ENCODE measurements at places on chromosomes 3 and 15.
A peak's percentile ranks its signal among the peaks of the same experiment; 100 is the strongest.

DNA sequence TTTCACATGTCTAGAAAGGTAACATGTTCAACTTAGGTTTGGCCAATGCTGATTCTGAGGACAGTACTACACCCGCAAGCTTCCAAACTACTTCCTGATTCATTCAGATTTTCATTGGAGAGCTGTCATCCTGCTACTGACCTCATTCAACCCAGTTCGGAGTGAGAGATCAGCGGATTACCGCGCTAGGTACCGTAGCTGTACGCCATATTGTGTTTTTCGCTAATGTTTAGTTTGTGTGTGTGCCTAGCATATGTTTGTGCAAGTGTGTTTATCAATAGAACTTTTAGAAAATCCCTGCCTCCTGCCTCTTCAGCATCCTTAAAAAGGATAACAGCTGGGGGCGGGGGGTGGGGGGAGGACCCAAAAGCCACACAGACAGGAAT, 1.1 kb downstream of the ZBTB20 start:
- DNase-seq = peak; percentile 86

DNA sequence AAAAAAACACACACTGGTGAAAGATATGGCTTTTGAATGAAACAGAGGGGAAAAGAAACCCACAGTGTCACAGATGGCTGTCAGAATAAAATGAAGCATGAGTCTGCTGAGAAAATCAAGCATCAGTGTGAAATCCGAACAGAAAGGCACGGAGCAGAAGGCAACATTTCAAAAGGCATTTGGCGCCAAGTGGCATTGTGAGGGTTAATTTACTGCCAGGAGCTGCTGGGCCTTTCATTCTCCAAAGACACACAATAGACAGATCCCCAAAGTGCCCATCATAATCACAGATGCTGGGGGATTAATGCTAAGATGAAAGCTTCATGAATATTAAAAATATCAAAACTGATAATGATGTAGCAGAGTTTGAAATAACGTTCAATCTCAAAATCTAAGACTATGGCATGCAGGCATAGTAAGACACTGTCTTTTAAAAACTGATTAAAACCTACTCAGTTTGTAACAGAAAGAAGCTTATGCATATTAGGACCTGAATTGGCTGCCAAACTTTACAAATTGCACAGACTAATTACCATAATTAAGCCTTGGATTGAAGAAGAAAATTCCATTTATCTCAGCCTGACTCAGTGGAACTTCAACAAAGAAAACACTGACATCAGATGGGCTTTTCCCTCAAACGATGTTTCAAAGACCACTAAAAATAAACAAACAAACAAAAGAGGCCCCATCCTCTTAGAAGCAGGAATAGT, 589.2 kb downstream of the ROBO1 start:
- no peak for DNase-seq

- no peak for DNase-seq
These were observed 1.1 kb upstream of the DNAJC13 start for GRCh38 chr3:132416161-132416560.

DNA sequence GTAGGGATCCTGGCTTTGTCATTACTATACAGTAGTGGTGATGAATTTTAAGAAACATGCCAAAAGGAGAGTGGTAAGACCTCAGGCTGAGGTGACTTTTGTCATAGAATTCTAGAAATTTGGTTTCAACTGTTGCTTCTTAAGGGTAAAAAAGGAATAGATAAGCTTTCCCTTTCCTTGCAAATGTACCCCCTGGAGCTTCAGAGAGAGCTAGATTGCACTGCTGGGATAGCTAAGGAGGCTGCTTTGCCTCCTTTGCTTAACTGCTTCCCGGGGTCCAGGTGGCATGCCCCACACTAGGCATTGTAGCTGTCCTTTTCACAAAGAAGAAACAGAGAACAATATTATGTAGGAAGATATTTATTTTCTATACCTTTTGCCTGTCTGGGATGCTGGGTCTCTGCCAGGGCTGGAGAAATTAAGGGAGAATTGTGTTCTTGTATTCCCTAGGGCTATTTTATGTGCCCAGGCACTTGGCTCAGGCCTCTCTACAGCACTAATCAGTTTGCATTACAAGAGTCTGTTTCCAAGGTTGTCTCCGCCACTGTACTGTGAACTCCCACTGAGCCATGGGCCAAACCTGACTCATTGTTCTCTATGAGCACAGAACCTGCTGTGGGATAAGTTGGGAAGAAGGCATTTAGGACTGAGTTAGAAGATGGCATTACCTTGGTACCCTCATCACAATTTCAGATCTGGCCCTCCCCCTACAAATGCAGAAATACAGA, 460.0 kb downstream of the PDCD6IP start:
- no peak for DNase-seq

GRCh38 chr3:52809662-52810377, 15.2 kb downstream of the ITIH3 start:
- DNase-seq = no peak

DNA sequence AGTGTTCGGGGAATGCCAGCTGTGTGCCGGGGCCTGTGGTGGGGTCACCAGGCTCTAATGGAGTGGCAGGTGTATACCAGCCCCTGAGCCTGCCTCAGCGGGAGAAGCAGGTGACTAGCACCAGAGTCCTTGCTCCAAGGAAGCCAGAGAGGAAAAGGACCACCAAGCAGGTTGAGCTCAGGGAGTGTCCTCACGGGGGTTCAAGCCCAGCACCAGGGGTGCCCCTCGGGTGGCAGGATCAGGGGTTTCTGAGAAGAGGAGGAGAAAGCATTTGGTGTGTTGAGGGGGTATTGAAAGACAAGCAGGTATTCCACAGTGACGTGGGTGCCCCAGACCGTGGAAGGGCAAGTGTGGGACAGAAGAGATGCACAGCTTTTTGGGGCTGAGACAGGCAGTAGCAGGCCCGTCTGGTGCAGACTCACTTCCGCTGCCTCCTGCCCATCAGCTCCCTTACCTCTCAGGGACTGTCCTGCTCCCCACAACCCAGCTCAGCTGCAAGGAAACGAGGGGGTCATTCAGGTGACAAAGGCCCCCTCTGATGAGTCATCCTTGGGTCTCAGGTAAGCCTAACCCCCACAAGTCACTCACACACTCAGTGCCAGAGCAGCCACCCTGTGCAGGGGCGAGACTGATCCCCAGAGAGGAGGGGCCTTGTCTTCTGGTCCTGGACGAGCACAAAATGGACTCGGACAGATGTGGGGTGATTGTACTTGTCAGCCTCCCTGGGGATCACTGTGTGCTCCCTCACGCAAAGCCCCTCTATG, 21.4 kb upstream of the POC1A start:
- DNase-seq = no peak

DNA sequence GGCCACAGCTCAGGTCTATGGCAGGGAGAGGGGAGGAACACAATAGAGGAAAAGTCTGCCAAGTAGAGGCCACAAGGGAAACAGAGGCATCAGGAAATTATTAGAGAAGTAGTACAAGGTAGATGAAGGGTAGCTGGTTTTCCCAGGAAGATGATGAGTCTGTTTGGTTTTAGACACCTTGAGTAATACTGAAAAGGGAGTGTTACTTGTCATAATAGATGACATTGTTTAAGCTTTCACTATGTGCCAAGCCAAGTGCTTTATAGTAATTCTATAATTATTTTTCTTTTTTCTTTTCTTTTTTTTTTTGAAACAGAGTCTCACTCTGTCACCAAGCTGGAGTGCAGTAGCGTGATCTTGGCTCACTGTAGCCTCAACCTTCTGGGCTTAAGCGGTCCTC, 13.7 kb downstream of the PXK start:
- no peak for DNase-seq

DNA sequence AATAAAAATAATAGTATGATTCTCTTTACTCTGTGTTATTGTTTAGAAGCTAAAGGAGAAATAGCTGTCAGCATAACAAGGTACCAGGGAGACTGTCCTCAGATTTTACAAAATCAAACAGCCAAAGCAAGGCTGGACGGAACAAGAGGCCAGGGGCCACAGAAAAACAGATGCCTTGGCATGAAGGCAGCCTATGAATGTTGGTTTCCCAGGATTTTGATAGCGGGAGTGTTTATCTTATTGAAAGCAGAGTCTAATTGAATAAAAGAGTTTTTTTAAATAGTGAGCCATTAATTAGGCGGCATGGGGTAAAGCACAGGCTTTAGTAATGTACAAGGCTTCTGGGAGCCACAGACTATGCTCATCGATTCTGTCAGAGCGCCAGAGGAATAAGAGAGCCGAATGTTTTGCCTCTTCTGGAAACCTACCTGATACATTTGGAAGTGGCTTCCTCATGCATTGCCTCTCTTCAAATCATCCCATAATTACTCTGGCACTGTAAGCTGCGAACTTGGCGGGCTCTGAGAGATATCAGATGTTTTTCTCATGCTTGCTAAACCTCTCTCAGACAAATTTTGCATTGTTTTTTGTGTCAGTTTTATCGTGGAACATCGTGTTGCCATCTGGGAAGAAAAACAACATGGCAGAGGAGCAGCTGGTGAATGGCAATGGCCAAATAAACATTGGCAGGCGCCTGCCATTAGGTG, 30.4 kb upstream of the TMCO5A start:
- no peak for DNase-seq

- DNase-seq = no peak
These were observed 45.4 kb downstream of the MAGI1 start for GRCh38 chr3:65993134-65993900.

GRCh38 chr3:81425198-81425868, 336.1 kb downstream of the GBE1 start:
- no peak for DNase-seq

DNA sequence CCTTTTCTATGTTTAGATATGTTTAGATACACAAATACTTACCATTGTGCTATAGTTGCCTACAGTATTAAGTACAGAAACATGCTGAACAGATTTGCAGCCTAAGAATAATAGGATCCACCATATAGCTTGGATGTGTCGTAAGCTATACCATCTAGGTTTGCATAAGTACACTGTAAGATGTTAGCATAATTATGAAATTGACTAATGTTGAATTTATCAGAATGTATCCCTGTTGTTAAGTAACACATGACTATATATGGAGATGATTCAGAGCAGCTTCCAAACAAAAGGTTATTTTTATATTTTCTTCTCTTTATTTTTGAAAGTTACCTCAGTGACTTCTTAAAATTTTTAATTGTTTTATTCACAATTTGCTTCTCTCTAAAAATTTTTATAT, 2.4 kb downstream of the SLC28A2 start:
- no peak for DNase-seq

- no peak for DNase-seq
These were observed 69.6 kb downstream of the SMAD3 start for GRCh38 chr15:67134871-67135492.

DNA sequence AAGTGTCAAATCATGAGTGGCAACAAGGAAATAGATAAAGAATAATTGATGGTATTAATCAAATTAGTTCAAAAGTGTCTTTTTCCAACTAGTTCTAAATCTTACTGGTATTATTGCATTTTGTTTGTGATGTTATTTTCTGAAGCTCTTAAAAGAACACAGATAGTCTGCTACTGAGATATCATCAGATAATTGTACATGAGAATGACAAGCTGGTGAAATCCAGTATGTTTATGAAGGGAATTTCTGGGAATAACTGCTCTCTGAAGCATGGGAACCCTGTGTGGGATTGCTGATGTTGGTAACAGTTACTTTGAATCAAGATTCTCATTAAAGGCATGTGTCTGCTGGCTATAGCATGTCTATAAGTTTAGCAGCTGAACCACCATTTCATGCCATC, 190.3 kb upstream of the CDIN1 start:
- no peak for DNase-seq

GRCh38 chr3:4546346-4547178, 53.4 kb downstream of the ITPR1 start:
- no peak for DNase-seq

DNA sequence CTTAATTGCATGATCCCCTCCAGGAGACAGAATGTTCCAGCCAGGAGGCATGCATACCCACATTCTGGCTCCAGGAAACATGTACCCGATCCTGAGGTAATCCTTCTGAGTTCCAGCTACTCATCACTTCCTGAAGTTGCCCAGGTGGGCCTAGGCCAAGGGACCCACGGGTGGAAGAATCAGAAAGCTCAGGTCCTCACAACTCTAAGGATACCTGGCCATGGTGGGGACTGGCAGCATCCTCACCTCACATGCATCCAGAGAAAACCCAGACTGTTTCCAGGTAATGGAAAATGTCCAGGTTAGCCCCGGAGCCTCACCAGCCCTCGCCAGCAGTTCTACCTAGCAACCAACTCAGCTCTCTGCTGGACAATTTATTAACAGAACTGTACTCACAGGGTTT, 78.2 kb downstream of the DAPK2 start:
- DNase-seq = no peak

DNA sequence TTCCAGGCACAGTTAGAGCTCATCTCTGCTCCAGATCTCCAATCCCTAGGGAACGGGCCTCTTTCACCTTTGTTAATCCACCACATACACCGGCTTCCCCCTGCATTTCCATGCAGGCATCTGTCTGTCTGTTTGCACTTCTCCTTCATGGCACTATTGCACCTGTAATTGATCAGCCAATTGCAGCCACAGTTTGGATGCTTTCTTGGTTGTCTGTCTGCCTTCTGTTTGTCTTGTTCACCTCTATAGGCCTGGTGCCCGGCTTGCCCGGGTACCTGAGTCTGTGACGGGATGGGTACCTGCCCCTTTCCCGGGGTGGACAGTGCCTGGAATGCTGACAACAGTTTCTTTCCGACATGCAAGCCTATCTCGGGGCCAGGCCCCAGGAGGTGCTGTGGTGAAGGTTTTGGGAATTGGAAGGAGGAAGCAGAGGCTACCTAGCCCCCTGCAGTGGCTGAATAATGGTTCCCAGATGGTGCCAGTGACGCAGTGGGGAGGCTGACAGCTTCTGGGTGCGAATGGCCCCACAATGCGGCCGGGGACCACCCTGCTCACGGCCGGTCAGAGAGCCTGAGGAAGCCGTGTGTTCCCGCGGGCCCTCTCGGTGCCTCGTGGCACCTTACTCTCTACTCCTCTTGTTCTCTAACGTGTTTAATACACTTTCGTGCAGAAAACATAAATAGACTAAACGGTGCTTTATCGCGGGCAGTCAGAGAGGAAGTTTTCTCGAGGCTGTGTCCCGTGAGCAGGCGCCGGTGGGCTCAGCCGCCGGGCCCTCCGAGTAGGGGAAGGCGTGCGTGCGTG, 31.3 kb upstream of the RAB6B start:
- peak; percentile 2 for DNase-seq

- DNase-seq = no peak
These were observed 7.2 kb upstream of the SCAMP5 start for GRCh38 chr15:74988007-74988800.

DNA sequence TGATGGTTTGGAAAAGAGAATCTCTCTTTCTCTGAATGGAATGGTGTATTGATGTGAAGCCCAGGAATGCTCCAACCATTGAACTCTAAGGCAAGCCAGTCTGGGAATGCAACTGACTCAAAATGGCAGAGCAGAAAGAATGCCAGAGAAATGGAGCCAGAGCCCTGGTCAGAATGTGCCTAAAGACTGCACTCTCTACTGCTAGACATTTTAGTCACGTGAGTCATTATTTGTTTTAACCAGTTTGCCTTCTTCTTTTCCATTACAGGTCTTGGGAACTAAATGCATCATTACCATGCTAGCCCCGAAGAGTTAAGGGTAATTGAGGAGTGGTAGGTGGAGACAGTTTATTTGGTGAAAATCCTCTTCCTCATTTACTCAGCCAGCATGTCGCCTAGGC, 67.3 kb upstream of the TRIM42 start:
- no peak for DNase-seq

- no peak for DNase-seq
These were observed 317.5 kb upstream of the SLCO3A1 start for GRCh38 chr15:91535856-91536500.

- DNase-seq = no peak
These were observed 9.7 kb upstream of the MEIS2 start for GRCh38 chr15:37109872-37110572.

- no peak for DNase-seq
These were observed 65.3 kb downstream of the SH3GL3 start for GRCh38 chr15:83512459-83512858.

- DNase-seq = no peak
These were observed 239.5 kb downstream of the GAP43 start for GRCh38 chr3:115862849-115863248.
